Mesenteric fat pad (tissue), 1 donor: ENCODE measurements at places on chromosomes 16 and 17.

GRCh38 chr17:47802341-47803022 lies 19.1 kb downstream of the OSBPL7 start:
- peak; percentile 55 for DNase-seq

DNA sequence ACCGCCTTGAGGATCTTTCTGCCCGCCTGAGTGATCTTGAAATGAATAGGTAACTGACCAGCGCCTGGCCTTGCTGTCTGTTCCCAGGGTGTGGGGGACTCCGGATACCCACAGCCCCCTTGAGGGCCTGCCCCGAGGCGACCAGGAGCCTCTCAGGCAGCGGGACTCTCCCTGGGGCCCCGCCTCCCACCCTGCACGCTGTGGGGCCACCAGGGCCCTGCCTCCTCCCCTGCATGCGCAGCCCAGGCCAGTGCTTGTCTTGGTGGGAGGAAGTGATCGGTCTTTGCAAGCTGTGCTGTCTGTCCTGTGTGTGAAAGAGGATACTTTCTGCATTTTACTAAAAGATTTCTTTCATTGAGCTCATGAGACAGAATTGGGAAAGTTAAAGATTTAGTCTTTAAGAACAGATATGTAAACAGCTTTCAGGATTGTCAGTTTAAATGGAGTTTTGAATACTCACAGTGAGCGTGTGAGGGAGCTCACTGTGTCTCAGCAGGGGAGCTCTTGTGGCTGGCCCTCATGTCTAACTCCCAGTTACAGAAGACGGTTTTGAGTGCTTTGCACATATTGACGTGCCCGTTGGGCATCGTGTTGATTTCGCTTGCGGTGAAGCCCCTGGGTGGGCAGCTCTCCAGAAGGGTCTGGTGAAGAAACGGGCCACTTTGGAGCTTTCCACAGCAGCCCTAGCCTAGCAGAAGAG lies 36.1 kb upstream of the CAPN15 start:
- no peak for DNase-seq

DNA sequence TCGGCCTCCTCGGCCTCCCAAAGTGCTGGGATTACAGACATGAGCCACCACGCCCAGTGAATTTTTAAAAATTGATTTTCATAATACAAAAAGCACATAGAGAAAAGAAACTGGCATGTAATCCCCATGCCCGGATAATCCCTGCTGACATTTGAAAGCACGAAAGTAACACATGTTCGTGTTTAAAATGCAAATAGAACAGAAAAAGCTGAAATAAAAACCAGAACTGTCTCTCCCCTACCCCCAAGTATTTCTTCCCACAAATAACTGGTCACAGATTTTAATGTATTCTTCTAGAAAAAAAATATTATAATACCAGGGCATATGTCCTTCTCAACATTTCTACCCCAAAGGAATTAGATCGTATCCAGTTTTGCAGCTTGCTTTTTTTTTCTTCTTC lies 222.9 kb downstream of the SLC39A11 start:
- no peak for DNase-seq

DNA sequence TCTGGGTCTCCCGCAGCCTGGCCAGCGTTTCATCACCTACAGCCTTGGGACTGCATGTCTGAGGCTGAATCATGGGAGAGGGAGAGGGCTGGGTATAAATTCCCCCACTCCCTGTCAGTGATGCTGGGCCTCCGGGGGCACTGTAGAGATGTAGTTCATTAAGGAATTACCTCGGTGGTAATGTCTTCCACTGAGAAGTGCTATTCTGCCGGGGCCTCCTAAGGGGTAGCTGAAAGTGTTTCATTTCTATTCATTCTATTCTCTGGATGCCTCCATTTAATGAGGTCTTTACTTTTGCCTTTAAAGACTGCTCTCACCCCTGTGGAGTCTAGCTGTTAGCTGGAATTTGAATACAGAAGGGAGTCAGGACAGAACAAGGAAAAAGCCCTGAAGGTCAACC lies 116.4 kb upstream of the HS3ST4 start:
- DNase-seq, result no peak

DNA sequence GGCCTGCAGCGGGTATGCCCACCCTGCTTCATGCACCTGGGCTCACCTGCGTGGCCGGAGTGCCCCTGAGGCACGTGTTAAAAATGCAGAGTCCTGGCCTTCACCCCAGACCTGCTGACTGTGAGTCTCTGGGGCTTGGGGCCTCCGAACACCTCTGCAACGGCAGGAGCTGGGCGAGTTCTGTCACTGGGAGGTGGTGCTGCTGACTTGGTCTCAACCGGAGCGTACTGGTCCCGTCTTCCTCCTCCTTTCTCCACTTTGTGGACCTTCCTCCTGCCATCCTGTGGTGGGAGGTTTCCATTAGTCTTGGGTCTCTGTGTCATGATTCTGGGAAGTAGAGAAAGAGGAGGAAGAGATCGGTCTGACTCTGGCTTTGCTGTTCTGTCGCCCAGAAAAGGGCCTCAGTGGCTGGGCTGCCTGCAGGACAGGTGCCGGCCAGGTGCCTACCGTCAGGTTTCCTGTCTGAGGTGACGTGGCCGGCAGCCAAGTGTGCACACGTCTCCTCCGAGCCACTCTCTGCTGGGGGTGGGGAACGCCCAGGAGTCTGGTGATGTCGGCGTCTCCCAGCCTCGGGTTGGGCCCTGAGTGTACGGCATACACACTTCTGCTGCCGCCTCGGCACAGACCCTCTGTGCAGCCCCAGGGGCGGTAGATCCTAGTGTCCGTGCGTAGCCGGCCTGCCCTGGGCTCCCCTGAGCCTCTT lies 6.9 kb downstream of the TSC2 start:
- DNase-seq, result no peak

- DNase-seq, result no peak
Measured at GRCh38 chr17:67080804-67081203, 36.5 kb downstream of the CACNG1 start.
